ENCODE measurements at places on chromosomes 5 and 9. TPM values are rescaled to one million over a fixed set of nuclear protein-coding genes. Genes with fewer than 3 reads are reported as not detected.

LCN12 gene
- polyA plus RNA-seq, result 20.4 TPM

CANX gene
- 427 TPM for polyA plus RNA-seq

IFNA13 gene
- polyA plus RNA-seq, result not detected

PRDM9 gene
- not detected for polyA plus RNA-seq

PPP3R2 gene
- polyA plus RNA-seq, result not detected
